Stimulated activated naive CD4-positive, alpha-beta T cell treated with Interleukin-2 at 50 U/mL for 16 hours (primary cell): ENCODE measurements at places on chromosomes 11 and 22.

DNA sequence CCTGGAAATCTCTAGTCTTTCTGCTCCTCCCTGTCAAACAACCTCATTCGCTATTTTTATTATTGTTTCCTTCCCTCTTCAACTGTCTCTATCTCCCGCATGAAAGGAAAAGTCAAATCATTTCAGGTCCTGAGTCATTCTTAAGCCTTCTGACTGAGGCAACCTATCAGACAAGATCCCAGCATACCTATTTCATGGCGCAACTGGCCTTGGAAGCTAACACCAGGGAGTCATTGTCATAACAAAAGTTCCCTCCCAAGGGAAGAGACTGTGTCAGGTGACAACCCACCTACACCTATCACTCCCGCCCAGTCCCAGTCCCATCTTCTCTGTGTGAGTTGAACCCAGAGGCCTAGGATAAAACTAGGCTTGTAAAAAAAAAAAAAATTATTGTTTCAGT is 10.2 kb upstream of the ARHGAP42 start:
- DNase-seq = no peak

DNA sequence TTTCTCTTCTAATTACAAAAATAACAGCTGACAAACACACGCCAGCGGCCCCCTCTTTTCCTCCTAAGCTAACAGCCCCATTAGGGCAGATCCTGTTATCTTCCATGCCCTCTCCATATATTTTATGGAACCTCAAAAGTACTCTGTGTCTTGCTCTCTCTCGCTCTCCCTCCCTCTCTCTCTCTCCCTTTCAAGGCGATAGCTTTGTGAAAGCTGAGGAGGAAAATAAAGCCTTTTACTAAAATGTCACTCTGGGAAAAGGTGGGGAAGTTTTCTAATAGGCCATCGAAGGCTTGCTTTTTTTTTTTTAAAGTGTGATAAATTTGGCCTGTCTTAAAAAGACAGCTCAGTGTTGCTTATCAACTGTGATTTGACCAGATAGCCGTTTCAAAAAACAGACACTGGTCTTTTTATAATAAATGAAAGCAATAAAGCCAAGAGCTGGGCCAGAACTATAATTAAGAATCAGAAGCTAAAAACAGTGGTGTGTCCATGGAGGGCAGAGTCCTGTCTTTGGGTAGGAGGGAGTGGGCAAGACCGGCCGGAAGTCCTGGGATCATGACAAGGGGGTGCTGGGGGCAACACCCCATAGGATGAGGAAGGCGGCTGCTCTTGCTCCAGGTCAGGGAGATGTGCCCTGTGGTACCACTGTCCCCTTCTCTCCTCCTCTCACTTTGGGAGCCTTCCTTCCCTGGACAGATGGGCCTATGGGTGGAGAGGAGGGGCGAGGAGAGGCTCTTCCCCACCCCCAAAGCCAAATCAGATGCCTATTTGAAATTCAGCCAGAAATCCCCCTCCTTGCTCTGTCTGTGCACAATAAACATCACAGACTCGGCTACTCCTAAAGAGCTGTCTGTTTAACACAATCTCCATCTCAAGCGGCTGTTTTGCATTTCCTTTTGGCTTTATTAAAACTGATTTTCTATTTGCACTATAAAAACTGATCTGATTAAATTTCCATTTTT is 267.2 kb downstream of the BUD13 start:
- no peak for DNase-seq

- DNase-seq = no peak
Observed at GRCh38 chr22:23068832-23069385, 1.4 kb upstream of the GNAZ start.

GRCh38 chr11:20362481-20362880 is 1.0 kb upstream of the HTATIP2 start:
- no peak for DNase-seq

- DNase-seq = peak; percentile 71
Observed at GRCh38 chr11:68843703-68844312, 2.1 kb upstream of the CPT1A start.

DNA sequence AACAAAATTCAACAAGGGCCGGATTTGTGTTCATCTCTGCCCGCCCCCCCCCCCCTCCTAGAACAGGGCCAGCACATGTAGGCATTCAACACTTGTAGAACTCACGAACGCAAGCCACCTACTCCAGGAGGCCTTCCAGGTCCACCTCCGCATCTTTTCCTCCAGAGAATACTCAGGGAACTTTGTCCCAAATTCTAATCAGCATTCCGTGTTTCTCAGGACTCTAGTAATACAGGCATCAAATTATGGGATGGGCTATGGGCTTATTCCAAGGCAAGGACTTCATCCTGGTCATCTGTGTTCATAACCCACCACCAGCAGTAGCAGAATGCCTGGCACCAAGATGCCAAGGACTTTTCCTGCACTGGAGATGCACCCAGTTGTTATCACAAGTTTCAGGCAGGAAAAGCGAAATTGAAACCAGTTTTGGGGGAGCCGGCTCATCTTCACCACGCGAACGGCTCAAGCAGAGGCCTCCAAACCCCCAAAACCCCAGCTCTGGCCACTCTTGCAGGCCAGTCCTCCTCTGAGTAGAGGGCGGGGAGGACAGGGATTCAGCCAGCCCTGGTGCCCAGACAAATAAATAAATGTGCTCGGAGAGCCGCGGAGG is 462 bp downstream of the UBE2L6 start:
- DNase-seq = peak; percentile 3

- no peak for DNase-seq
Observed at GRCh38 chr11:72962084-72962483, 147.9 kb downstream of the ATG16L2 start.

- no peak for DNase-seq
Observed at GRCh38 chr11:13160806-13161205, 116.8 kb upstream of the BMAL1 start.
